Stimulated activated CD4-positive, alpha-beta T cell treated with anti-CD3 and anti-CD28 coated beads, Interleukin-15, amount 100 ng/mL, for 24 hours (primary cell): ENCODE measurements at places on chromosomes 1 and 21.

- no peak for DNase-seq
Observed at GRCh38 chr1:100622037-100622436, 84.1 kb downstream of the GPR88 start.

- DNase-seq: peak; percentile 61
Observed at GRCh38 chr1:243421784-243422183, 165.9 kb downstream of the SDCCAG8 start.

DNA sequence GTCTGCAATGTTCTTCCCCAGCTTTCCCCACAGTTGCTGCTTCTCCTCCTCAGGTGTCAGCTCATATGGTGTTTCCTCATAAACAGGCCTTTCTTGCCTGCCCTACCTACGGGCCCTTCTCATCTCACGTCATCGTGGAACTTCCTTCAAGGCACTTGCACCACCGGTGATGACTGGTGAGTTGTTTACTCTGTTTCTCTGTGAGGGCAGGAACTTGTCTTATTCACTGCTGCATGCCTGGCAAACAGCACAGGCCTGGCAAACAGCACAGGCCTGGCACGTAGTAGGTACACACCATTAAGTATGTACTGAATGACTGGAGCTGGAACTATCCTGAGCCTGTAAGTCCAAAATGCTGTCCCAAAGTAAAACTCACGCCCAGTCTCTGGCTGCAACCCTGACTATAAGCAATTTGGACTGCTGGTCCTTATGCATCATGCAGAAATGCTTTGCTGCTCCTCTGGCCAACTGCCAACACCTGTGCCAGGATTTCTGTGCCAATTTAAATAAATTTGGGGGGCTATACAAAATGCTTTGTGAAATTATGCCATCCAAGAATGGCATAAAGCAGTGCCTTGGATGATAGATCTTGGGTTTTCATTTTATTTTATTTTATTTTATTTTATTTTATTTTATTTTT is 25.7 kb downstream of the STK40 start:
- peak; percentile 31 for DNase-seq

DNA sequence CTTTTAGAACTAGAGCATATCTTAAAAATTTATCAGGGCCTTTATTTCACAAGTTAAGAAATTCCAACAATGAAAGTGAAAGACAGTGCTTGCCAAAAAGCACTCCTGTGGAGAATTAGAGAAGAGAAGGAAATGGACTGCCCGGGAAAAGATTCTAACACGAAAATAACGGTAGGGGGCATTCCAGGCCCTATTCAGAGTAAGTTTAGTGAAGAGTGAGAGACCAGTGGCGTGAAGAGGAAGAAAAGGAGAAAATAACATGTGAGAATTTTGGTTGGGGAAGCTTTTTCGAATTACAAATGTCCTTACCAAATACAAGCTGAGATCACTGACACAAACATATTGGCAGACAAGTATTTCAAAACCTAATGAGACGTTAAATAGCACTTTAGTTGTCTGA is 38.4 kb upstream of the RBM34 start:
- no peak for DNase-seq

- DNase-seq: no peak
Observed at GRCh38 chr1:230824919-230825721, 43.2 kb downstream of the C1orf198 start.

DNA sequence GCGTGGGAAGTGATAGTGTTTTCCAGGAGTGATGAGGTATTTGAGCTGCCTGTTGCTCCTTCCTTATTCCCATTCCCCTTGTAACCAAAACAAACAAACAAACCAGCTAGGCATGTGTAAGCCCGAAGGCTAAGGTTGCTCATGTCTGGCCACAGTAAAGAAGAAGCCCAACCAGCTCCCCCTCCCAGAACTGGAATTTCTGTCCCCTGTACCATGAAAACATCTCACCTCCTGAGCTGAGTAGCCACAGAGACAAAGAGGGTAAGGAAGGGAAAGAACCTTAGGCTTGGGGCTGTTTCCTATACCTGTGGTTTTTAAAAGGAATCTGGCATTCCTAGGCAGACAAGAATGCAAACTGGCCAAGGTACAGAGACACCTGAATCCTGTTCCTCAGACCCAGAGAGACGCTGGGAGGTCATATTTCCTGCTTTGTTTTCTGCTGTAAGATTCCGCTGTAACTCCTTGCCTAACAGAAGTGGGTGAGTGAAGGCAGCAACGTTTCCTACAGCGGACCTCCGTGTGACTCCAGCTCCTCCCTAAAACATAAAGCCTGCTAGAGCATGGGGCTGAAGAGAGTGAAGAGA is 41.7 kb upstream of the RAB4A start:
- DNase-seq: no peak

GRCh38 chr1:74729741-74730478 is 2.9 kb downstream of the CRYZ start:
- DNase-seq: no peak

GRCh38 chr1:2513939-2514652 is 12.3 kb downstream of the PANK4 start:
- DNase-seq: no peak

DNA sequence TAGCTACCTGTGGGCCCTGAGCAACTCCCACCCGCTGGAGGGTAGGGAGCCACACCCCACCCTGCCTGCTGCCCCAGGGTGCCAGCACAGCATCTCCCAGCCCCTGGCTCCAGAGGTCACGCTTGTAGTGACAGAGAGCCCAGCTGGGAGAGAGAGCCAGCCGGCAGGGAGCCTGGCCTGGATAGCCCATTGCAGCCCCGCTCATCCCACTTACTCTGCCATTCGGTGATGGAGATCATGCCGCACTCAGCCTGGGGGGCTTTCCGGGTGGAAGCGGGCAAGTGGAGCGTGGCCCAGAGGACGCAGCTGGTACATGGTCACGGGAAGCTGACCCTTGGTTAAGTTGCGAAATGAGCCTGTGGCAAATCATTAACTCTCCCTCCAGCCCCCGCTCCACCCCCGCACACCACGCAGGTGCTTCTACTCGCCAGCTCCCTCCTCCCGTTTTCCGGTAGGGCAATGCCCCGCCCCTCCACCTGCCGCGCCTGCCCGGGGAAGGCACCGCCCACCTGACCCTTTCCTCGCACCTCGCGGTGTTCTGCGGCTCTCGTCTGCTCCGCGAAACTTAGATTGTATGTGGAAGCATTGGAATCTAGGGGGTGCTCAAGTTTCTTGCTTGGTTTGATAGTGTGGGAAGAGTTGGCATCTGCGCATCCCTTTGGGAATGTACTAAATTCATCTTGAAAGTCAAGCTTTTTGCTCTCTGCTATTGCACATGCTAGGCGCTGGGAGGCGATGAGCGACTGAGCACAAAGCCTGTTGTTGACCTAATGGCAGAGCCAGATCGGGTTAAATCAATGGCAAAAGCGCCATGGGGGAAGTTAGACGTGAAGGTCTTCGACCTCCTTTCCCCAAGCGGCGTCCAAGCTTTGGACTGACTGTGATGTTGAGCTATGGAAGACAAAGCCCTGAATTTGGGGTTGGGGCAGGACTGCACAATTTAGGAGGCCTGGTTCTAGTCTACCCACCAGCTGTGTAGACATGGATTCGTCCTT is at the start of gene GOLT1A:
Gene GOLT1A, minus strand, starts transcription at position 321 of the 995 bp plus-strand sequence. Its CDS starts 82 bp downstream, at position 239.
- DNase-seq: peak; percentile 68
